Activated naive CD4-positive, alpha-beta T cell (primary cell): ENCODE measurements at places on chromosomes 2 and 18.

- DNase-seq, result no peak
Measured at GRCh38 chr2:152585830-152586484, 131.3 kb downstream of the PRPF40A start.

DNA sequence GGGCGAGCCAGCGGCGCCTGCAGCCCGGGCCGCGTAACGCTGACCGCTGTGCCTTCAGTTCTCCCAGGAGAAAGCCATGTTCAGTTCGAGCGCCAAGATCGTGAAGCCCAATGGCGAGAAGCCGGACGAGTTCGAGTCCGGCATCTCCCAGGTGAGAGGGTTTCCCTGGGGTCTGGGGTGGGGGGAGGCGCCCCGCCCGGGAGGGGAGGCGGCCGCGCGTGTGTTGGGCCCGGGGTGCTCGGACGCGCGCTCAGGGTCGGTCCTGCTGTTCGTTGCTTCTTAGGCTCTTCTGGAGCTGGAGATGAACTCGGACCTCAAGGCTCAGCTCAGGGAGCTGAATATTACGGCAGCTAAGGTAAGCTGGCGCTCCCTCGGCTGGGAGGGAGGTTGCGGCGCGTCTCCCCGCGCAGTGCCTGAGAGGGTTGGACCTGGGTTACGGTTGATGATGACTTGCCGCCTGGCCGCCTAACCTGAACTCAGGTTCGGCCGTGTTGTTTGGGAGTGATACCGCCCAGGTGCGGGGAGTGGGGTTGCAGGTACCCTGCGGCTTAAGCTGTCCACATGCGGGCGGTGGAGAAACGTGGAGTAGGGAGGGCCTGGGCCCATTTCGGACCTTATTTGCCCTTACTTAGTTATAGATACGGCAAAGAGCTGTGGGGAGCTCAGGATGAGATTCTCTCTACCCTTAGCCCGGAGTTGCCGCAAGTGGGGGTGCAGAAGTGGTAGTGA is 638 bp downstream of the RPS7 start:
- DNase-seq, result no peak

GRCh38 chr2:103285354-103285753 is 523.5 kb downstream of the TMEM182 start:
- DNase-seq, result no peak

GRCh38 chr2:216519154-216519762 is 20.6 kb downstream of the RPL37A start:
- no peak for DNase-seq

GRCh38 chr2:46163098-46163430 is 134.1 kb upstream of the EPAS1 start:
- DNase-seq, result no peak

DNA sequence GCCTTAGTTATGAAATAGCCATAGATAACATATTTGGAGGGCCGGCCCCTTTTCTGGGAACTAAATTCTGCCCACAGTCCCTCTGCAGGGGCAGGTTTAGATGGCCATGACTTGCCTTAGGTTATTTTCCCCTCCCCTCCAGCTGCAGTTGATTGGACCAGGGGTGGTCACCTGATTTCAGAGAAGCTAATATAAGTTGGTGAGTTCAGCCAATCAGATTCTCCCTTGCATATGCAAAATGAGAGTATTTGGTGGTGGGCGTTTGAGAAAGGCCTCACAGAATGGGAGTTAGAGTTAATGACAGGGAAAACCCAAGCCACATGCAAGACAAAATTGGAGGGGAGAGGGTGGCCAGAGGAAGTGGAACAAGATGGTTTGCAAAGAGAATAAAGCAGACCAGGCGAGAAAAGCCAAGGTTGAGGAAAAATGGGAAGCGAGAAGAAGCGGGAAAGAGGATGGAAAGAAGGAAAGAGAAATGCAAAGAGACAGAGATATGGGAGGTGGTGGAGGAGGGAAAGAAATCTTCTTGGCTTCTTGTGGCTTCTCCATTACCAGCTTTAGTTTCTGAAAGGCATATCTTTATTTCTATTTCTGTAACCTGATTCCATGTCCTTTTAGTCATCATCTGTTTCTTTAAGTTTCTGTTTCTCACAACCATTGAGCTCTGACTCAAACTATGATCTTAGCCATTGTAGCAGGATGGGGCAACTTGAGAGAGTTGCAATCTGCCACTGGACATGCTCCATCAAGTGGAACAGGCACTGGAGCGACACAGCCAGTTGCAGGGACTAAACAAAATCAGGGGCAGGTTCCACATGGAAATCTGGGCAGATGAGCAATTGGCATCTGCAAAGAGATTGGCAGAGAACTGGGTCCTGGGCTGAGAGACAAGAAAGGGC is 108.1 kb upstream of the SIX3 start:
- no peak for DNase-seq

DNA sequence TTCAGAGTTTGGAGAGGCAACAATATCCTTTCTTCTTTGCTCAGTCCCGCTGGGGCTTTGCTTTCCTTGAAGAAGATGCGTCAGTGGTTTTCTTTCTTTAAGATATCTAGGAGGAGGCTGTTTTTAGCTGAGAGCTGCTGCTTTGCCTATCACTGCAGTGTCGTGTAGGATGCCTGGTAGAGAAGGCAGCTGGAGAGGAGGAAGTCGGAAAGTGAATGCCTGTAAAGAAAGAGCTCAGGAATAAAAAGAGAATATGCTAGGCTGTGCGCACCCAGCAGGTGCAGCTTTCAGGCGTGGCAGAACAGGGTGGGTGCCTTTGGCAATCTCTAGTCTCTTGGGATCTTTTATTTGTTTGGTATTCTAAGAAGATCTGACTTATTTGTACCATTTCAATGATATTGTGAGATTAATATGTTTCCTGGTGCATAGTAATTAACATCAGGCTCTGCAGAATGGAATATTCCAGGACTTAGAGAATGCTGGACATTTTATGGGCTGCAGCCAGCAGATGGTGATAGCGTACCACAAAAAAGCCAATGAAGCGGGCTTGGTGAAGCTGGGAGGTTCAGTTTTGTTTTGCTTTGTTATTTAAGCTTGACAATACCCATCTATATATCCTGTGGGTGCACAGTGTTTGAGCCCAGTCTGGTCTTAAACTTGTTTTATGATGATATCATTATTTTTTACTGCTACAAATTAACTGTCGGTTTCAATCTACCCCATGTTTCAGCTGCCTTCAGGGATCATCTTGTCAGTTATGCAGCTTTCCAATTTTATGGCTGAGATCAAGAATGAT is 34.9 kb downstream of the CAVIN2 start:
- DNase-seq, result no peak

DNA sequence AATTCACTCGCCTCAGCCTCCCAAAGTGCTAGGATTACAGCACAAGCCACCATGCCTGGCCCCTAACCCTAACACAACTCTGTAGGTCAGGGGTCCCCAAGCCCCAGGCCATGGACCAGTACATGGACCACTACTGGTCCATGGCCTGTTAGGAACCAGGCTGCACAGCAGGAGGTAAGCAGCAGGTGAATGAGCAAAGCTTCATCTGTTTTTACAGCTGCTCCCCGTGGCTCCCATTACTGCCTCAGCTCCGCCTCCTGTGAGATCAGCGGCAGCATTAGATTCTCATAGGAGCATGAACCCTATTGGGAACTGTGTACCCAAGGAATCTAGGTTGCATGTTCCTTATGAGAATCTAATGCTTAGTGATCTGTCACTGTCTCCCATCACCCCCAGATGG is 201.7 kb downstream of the NRP2 start:
- no peak for DNase-seq

- DNase-seq, result no peak
Measured at GRCh38 chr2:105853354-105854088, 108.8 kb downstream of the NCK2 start.

- DNase-seq, result no peak
Measured at GRCh38 chr2:2871480-2872308, 505.9 kb downstream of the EIPR1 start.

DNA sequence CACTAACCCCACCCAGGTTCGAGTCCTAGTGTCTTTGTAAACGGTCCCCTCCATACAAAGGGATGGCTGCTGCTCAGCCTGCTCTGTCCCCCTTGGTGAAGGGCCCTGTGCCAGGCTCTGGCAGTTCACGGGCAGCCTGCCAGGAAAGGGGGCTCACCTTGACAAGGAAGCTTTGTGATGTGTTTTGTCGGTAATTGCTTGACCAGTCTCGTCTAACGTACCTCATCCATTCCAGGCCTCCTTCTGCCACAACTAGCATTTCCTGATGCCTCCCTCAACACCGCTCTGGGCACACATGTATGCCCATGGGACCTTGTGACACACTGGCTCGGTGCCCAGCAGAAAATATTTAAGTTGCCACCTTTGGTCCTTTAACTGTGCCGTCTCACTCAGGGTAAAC is 171.9 kb downstream of the KLHL29 start:
- no peak for DNase-seq

GRCh38 chr2:215619989-215620388 is 184.1 kb upstream of the FN1 start:
- no peak for DNase-seq

- no peak for DNase-seq
Measured at GRCh38 chr2:36376319-36376765, 20.8 kb downstream of the CRIM1 start.

DNA sequence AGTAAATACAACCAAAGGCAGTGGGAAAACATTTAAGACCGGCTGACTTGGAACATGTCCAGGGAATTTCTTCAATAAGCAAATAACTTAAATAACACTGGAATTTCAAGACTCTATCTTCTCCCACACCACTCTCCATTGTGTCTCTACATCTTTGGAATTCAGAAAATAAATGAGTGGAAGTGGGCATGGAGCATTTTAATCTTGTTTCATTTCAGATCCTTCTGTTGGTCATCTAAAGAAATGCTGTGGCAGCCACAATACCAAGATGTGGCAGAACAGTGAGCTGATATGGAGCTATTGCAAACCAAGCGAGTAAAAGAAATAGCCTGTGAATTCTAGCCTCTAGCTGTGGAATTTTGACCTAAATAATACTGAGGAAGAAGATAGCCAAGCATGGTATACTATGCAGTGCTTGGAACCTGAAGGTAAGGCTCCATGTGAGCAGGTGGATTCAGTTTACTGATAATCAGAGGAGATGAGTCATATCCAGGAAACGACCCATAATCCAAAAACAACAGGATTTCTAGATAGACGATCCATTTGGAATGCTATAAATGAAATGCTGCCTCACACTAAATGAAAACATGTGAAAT is 157.1 kb upstream of the SCN7A start:
- DNase-seq, result no peak

GRCh38 chr2:69231612-69232277 is 155.3 kb downstream of the GFPT1 start:
- DNase-seq, result no peak

DNA sequence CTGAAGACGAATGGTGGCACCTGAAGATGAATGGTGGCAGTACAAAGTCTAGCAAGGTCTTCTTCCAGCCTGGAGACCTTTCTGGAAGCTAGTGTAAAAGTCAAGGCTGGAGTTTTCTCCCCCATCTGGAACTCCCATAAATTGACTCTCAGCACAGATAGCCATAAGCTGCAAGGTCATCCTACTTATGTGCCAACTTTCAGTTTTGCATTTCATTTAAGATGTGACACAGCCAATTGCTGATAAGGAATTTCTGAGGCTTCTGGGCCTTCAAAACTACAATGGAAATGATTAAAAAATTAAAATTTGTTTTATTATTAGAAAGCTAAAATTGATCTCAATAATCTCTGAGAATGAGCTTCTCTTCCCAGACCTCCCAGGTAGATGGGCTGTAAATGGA is 10.2 kb downstream of the XDH start:
- no peak for DNase-seq

- no peak for DNase-seq
Measured at GRCh38 chr2:134782792-134783191, 55.6 kb upstream of the ACMSD start.

DNA sequence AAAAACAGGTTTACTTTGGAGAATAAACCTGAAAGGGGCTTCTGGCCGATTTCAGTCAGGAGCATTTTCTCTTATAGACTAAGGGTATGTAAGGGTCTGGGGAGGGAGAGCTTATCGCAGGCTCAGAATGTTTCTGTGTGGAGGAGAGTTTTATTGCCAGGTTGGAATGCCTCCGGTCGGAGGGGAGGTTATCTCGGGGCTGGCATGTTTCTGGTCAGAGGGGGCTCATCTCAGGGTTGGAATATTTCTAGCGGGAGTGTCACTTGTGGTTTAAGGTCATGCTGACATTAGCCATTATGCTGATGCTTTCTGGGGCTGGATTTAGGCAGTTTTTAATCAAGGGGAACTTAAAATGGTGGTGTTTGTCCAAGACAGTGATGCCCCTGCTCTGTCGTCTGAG is 333.6 kb downstream of the METTL4 start:
- no peak for DNase-seq

GRCh38 chr2:219289537-219290361 is 10.6 kb downstream of the DNAJB2 start:
- DNase-seq, result no peak

GRCh38 chr2:234676783-234677450 is 180.0 kb upstream of the ARL4C start:
- DNase-seq, result no peak

DNA sequence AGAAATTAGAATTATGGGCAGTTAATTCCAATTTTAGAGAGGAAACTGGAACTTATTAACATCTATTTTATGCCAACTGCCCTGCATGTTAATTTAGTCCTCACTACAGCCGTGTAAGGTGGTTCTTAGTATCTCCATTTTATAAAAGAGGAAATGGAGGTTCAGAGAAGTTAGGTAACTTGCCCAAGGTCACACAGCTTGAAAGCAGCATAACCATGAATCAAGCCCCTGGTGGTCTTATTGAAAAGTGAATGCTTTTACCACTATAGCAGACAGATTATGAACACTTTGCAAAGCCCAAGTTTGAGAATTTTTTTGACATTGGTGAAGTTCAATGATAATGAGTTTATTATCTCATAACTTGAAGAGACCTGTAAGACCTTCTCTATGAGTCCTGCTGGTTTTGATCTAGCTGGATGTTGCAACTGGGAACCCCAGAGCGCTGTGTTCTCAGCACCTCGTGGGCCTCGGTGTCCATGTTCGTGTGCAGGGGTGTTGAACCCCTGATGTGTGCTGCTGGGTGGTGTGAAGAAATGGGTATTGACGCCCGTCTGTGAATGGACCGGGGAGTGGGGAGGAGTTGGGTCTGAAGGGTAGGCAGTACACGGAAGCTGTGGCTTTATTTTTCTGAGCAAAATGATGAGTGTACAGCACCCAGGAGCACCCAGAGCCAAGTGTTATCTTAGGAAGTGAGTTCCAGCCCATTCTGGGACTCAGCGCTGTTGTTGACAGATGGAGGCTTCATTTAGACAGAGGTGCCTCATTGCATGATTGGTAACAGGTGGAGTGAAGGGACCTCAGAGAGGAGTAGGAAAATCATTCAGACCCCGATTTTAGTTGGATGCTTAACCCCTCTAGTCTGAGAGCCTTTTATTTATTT is 9.7 kb downstream of the GREB1 start:
- DNase-seq, result no peak
